ENCODE measurements at places on chromosomes 11 and 22. TPM values are rescaled to one million over a fixed set of nuclear protein-coding genes. Genes with fewer than 3 reads are reported as not detected.

The SYTL2 gene
- 36.9 TPM for total RNA-seq

The TMPRSS4 gene
- total RNA-seq: not detected

DNA sequence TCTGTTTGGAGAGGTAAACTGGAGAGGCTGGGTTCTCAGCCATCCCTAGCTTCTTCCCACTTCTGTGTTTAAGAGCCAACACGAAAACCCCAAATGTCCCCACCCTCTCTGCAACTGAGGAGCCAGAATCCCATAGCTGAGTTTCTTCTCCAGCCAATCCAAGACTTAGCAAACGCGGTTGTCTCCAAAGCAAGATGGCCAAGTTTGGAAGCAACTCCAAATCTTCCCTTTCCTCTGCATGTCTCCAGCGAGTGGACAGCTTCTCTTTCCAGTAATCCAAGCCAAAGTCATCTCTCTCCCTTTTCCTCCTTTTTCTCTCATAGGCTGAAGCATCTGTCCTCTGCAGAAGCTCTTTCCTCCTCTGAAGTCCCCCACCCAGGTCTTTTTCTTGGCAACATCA, 539.2 kb downstream of the MIAT start:
- no peak overlapping the region for H3K4me3 ChIP-seq
- H3K36me3 ChIP-seq: no peaks in the 10 kb centered on the region
- H3K27ac ChIP-seq: no peak overlapping the region
- no peaks in the 10 kb centered on the region for H3K27me3 ChIP-seq

DNA sequence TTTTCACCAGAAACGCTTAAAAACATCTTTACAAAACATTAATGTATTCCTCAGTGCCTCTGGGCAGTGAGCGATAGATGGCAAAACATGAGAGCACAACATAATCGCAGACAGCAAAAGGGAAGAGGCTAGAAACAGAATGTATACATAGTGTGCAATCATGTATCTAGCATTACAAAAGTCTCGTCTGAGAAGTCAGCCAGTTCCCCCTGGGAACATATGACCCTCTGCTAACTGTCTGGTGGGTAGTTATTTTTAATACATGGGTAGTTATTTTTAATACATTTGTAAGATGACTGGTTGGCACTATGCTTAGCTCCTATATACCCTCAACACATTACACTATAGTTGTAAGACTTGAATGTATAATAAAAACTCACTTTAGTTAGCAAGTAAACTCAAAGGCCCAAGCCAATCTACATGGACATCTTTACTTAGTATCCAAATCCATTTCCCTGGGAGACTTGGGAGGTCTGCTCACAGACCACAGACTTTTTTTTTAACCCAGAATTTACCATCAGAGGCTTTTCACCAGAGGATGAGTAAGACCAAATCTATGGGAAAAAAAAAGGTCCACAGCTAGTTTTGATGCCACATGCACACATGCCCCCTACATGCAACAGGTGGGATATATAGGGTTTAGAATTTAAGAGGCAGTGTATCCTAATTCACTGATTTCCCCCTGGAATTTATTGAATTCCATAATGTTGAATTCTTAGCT, 71.7 kb downstream of the AMBRA1 start:
- peak; percentile 74 for DNase-seq
- no peak overlapping the region for H3K4me3 ChIP-seq
- H3K27me3 ChIP-seq: no peaks in the 10 kb centered on the region
- peaks cover 19% of the 10 kb centered on the region for H3K4me1 ChIP-seq
- H3K36me3 ChIP-seq: no peaks in the 10 kb centered on the region
- no peak overlapping the region for H3K27ac ChIP-seq

DNA sequence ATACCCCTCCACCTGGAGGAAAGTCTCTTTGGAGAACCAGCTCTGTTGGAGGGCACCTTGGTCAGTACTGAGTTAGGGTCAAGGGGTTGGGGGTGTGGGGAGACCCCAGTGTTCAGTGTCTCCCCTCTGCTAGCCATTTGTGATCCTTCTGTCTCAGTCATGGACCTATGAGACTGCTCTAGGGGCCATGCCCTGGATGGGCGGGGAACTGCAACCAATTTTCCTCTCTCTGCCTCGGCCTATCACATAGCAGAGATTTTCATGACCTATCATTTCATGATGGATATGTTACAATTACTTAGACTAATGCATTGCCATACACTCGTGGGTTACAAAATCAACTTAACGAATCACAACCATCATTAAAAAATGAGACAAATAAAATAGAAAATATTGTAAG, 7.4 kb downstream of the OTOG start:
- no peak overlapping the region for H3K4me3 ChIP-seq
- DNase-seq: no peak
- H3K36me3 ChIP-seq: no peaks in the 10 kb centered on the region
- no peak overlapping the region for H3K27ac ChIP-seq
- H3K27me3 ChIP-seq: no peaks in the 10 kb centered on the region

GRCh38 chr22:44063462-44064371, 39.6 kb downstream of the PARVB start:
- H3K4me3 ChIP-seq: no peak overlapping the region
- no peak for DNase-seq
- no peak overlapping the region for H3K27ac ChIP-seq

DNA sequence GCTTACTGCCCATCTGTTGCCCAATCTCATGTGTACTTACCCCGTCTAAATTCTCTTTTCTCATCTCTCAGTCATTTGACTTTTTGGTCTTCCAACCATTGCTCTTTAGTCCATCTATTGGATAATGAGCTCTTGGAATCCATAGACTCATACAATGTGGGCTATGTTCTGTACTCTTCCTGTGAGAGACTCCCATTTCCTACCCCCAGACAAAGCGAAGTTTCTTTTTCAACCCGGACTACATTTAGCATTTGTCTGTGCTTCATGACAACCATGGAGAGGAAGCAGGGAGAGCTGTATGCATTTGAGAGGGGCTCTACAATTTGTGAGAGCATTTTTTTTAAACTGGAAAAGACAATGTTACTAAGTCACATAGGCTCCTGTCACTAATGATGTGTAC, 4.0 kb upstream of the ARHGAP42 start:
- H3K36me3 ChIP-seq: no peaks in the 10 kb centered on the region
- H3K27me3 ChIP-seq: no peaks in the 10 kb centered on the region
- DNase-seq: no peak

- H3K36me3 ChIP-seq: no peaks in the 10 kb centered on the region
- H3K4me1 ChIP-seq: no peaks in the 10 kb centered on the region
- H3K27me3 ChIP-seq: no peaks in the 10 kb centered on the region
- no peak overlapping the region for H3K27ac ChIP-seq
- DNase-seq: no peak
These were observed 162.7 kb downstream of the BARX2 start for GRCh38 chr11:129538323-129538722.

- H3K4me1 ChIP-seq: peaks cover 34% of the 10 kb centered on the region
- H3K4me3 ChIP-seq: no peak overlapping the region
- peak; percentile 67 for DNase-seq
- H3K27ac ChIP-seq: no peak overlapping the region
- no peaks in the 10 kb centered on the region for H3K36me3 ChIP-seq
- H3K27me3 ChIP-seq: no peaks in the 10 kb centered on the region
These were observed 63.1 kb downstream of the ARHGEF12 start for GRCh38 chr11:120399307-120399706.
